ENCODE measurements at places on chromosomes 2 and 18. TPM values are rescaled to one million over a fixed set of nuclear protein-coding genes. Genes with fewer than 3 reads are reported as not detected.

DNA sequence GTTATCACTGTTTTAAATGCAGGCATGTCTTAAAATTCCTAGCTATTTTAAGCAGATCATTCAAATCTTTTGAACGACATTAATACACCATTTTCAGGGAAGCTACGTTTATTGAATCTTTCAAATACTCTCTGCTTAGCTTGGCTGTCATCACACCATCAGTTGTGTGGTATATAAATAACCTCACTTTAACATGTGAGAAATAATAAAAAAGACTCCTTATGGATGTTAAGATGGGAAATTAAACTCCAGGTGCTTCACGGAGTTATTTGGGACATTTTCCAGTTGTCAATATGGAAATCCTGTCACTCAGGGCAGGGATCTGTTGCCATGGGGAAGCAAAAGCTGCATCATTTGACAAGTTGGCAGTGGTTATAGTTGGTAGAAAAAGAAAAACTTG is 649.2 kb upstream of the CDH2 start:
- no peaks in the 10 kb centered on the region for H3K36me3 ChIP-seq
- H3K4me3 ChIP-seq: no peak overlapping the region
- no peak overlapping the region for H3K27ac ChIP-seq
- no peak for DNase-seq

DNA sequence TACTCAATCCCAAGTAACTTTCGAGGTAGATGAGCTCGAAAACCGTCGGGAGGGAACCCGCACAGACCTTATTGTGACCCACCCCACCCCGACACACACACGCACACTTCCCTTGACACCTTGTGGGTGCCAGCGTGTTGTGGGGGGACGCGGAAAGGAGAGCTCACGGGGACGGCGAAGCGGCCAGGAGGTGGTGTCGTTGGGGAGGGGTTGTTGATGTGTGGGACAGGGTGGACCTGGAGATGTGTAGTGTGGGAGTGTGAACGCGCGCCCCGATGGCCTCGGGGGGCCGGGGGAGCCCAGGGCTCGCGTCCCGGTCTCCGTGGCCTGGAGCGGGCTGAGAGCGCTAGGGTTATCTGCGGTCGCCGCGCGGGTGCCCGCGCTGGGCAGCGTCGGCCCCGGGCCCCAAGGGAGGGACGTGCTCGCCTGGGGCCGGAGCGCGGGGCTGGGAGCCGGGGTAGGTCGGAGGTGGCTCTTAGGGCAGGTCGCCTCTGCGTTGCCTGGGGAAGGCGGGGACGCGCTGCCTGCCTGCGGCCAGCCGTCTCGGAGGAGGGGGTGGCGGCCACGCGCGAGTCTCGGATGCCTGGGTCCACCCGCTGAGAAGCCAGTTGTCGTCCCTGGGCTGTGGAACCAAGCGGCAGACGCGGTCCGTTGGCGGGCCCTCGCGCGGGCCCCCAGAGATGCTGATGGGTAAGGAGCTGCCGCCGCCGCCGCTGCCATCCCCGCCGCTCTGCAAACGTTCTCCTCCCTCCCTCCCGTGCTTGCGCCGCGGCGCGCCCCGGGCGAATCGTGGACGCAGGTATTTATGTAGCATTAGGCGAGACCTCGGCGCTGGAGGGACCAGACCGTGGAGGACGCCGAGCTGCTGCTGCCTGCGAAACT is 1.6 kb downstream of the KLHL29 start:
- peaks cover 24% of the 10 kb centered on the region for H3K27me3 ChIP-seq
- H3K36me3 ChIP-seq: no peaks in the 10 kb centered on the region
- peak overlapping the region; percentile 68 for H3K4me3 ChIP-seq
- H3K4me1 ChIP-seq: peaks cover 15% of the 10 kb centered on the region
- DNase-seq: no peak

- no peaks in the 10 kb centered on the region for H3K4me1 ChIP-seq
- DNase-seq: no peak
- no peaks in the 10 kb centered on the region for H3K27me3 ChIP-seq
- H3K4me3 ChIP-seq: no peak overlapping the region
- no peak overlapping the region for H3K27ac ChIP-seq
Measured at GRCh38 chr18:78407466-78407844, 572.2 kb upstream of the SALL3 start.

Gene LCT
- total RNA-seq: 0.10 TPM

DNA sequence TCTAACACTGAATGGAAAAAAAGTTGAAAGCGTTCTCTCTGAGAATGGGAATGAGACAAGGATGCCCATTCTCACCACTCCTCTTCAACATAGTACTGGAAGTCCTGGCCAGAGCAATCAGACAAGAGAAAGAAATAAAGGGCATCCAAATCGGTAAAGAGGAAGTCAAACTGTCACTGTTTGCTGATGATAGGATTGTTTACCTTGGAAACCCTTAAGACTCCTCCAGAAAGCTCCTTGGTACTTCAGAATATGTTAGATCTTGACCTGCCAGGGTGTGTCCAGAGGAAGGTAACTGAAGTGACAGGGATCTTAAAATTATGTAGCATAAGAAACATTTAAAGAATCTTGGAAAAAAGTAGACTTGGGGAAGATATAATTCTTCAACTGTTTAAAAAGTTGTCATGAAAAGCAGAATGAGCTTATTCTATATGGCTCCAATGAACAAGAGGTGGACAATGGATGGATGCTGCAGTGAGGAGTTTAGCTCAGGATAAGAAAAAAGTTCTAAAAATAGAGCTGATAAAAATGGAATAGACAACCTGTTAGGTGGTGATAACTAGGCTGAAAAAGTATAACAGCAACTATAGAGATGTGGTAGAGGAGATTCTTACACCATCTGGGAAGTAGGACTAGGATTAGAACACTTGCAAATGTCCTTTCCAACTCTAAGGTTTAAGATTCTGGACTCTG is 16.8 kb upstream of the SULT1C4 start:
- no peak overlapping the region for H3K4me3 ChIP-seq
- H3K36me3 ChIP-seq: no peaks in the 10 kb centered on the region
- no peaks in the 10 kb centered on the region for H3K27me3 ChIP-seq
- H3K4me1 ChIP-seq: no peaks in the 10 kb centered on the region
- DNase-seq: no peak
